ENCODE measurements at places on chromosomes 1 and 21.

DNA sequence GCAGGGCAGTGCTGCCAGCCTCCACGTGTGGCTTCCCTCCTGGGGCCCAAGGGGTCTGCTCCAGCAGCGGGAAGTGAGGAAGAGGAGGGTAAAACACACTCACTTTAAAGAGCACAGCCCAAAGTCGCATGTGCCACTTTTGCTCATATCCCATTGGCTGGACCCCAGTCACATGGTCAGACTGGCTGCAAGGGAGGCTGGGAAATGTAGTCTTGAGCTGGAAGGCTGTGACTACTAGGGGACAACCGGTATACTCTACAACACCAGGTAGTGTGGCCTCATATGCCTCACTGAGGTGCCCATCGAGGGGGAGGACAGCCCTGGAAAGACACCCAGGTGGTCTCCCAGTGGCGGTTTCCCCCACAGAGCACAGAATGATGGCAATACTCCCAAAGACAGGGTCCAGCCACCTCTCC lies 45.2 kb downstream of the CAMK2N1 start:
- ATAC-seq, result peak; percentile 60

GRCh38 chr1:32791881-32792280 lies 25.3 kb downstream of the YARS1 start:
- ATAC-seq, result peak; percentile 72

GRCh38 chr1:112383759-112384370 lies 12.1 kb upstream of the CTTNBP2NL start:
- ATAC-seq, result no peak

DNA sequence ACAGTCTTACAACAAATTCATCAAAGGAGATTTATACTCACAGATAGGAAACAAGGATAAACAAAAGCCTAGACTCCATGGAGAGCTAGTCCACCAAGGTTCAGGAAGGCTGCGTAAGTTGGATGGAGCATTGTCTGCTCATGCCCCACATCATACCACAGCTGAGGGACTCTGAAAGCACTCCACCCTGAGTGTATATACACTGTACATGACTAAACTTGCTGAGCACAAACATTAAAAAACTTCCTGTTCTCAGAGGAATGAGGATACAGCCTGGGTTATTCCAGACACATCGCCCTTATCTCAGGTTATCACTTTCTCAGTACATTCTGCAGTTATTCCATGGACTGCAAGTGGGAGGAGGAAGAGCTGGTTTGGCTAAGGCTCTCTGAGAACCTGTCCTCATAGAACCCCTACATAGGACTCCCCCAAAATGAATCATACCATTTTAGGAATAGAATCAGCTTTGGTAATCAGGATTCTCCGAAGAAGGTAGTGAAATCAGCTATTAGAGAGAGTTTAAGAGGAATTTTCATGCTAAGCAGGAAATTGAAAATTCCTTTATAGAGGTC lies 58.0 kb upstream of the PRMT6 start:
- peak; percentile 95 for ATAC-seq

DNA sequence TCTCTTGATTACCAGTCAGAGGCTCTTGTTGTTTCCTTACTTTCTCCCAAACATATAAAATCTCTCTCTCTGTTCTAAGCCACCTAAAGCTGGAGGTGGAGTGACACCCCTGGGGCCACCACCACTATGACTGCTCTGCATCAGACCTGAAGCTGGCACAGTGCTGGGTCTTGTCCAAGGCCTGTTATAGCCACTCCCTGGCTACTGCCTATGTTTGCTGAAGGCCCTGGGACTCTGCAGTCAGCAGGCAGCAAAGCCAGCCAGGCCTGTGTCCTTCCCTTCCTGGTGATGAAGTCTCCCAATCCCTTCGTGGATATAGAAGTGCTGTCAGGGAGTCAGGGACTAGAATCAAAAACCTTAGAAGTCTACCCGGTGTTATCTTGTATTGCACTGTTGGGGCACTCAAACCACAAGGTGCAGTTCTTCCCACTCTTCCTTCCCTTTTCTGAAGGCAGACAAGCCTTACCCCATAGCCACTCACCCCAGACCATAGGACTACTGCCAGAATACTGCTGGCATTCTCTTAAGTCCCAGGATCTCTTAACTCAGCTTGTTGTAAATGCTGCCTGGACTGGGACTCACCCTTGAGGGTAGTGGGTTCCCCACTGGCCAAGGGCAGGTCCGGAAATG lies 103.1 kb downstream of the RPS6KC1 start:
- peak; percentile 45 for ATAC-seq

- ATAC-seq, result no peak
Measured at GRCh38 chr1:113898241-113898814, 6.3 kb downstream of the AP4B1 start.

DNA sequence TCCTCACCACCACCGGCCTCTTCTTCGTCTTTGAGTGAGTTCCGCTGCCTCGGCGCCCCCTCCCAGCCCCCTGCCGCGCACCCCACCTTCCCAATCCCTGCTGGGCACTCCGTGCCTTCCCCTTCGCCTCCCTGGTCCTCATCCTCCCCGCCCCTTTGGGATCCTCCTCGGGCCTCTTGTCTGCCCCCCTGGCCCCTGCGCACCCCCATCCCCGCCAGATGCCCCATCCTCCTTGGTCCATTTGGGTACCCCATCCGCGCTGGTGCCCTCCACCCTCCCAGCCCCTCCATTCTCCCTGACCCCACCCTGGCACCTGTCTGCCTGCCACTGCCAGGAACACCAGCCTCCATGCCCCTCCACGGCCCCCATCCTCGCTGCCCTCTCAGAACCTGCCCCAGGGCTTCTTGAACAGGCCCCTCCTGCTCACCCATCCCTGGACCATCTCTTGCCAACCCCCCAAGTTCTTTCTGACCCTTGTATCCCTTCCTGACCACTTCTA lies 667 bp downstream of the ZDHHC18 start:
- ATAC-seq, result peak; percentile 1

DNA sequence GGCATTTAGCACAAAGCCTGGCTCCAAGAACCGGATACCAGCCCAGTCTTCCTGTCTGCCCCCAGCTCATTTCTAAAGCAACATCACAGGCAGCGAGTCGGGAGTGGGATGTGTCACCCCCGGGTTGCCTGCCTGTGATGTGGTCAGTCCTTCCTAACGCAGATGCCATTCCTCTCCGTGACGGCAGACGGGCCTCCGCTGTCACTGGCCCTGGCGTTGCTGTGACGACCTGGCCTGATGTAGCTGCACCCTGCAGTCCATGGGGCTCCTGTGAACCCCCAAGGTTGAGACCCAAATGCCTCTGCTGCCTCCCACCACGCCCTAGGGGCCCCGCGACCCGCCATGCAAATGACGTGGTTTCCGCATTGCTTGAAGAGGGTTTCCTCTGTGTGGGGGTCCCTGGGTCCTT lies 12.3 kb downstream of the TNFRSF1B start:
- ATAC-seq, result peak; percentile 39

DNA sequence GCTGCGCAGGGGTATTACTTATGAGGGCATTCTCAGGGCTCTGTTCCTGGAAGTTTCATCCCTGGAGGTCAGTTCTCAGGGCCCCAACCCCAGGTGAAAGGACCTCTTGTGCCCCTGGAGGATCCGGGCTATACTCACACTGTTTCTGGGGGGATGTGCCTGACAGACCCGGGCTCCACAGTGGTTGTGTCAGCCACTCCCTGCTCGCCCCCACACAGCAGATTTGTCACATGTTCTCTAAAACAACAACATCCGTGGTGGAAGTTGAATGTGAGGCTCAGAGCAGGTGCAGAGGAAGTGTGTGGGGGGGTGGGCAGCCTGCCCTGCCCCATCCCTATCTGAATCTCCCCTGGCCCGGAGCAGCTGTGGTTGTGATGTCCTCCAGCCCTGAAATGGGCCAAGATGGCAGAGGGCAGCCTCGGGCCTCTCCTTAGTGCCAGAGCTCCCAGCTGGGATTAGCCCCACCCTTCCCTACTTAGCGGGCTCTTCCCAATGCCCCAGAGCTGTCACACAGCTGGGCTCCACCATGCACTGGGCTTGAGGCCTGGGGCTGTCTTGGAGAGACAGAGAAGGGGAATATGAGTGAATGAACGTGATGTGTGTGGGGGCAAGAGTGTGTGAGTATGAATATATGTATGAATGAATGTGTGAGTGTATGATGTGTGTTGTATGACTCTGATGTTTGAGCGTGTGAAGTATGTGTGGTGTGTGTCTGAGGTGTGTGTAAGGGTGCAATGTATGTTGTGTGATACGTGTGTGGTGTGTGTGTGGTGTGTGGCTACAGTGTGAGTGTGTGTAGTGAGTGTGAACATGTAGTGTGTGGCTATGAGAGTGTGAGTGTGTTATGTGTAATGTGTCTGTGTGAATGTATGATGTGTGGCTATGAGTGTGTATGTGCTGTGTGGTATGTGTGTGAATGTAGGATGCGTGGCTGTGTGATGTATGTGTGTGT lies 1.5 kb upstream of the FCMR start:
- ATAC-seq, result peak; percentile 60

DNA sequence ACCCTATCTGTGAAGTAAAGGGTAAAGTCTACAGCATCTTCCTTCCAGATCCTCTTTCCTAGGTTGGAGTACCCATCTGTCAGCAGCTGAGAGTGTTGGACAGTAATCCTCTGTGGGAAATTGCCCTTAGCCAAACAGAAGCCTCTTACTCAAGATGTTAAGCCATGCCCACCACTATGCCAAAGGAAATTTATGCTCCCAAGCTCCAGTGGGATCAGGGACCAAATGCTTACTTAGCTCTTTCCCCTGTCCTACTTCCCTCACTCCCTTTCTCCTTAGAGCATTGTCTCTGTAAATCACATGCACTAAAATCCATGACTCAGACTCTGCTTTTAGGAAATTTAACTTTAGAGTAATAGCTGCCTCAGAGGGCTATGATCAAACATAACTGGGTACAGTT lies 254.0 kb downstream of the BRINP2 start:
- ATAC-seq, result no peak

DNA sequence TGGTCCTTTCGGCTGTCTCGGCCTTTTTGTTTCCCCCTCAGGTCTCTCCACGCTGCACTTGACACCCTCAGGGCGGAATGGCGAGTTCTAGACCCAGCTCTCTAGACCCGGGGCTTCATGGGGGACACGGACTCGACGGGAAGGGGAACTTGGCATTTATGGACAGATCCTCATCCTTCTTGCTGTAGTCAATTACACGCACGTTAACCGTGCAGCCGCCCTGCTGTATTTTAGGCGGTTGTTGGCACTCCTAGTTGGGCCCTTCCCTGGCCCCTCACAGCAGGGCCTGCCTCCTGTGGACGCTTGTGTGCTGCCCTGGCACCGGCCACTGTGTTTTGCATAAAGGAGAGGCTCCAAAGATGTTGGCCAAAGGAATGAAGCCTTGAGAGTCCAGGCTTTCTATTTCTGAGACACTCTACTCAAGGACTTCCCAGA lies 558 bp upstream of the BTG3 start:
- ATAC-seq, result peak; percentile 3

- ATAC-seq, result no peak
Measured at GRCh38 chr1:170460414-170461155, 71.4 kb upstream of the GORAB start.

DNA sequence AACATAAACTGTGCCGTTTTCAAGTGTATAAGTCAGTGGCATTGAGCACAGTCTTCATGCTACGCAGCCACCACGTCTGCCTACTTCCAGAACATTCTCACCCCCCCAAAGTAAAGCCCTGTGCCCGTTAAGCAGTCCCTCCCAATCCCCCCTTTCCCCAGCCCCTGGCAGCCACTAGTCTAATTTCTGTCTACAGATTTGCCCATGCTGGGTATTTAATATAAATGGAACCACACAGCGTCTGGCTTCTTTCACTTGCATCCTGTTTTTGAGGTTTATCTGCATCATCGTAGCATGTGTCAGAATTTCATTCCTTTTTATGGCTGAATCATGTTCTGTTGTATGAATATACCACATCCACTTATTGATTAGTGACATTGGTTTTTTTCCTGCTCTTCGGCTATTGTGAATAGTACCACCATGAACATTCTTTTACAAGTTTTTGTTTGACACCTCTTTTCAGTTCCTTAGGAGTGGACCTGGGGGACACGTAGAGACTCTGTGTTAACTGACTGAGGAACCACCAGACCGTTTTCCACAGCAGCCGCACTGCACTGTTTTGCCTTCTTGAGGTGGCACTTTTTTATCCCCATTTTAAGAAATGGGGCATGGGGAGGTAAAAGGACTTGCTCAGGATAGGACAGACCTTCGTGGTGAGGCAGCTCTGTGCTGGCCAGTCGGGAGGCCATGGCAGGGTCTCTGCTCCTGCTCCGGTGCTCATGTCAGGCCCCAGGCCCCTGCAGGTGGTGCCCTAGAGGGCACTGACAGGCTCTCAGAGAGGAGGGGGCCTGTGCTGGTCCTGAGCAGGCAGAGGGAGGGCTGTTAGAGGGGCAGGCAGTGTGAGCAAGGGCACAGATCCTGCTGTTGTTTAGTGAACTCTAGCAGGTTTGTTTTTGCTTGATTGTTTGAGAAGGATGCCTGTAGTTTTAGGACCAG lies 123.8 kb downstream of the PCBP3 start:
- ATAC-seq, result no peak

GRCh38 chr21:29242201-29242600 lies 56.5 kb upstream of the BACH1 start:
- no peak for ATAC-seq

DNA sequence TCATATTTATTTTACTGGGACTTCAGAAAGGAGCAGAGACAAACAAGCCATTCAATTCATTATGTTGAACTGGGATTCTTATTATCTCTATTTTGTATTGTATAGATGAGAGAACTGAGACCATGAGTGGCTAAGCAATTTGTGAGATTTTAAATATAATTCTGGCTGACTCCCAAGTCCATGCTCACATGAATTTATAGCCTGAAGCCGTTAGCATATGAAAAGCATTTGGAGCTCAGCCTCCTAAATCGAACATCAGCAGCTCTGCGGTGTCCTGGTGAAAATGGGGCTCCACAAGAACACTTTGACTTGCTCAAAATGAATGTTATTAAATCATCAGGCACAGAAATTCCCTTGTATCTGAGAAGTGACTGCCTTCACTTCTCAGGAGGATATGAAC lies 96.8 kb upstream of the DPT start:
- no peak for ATAC-seq

DNA sequence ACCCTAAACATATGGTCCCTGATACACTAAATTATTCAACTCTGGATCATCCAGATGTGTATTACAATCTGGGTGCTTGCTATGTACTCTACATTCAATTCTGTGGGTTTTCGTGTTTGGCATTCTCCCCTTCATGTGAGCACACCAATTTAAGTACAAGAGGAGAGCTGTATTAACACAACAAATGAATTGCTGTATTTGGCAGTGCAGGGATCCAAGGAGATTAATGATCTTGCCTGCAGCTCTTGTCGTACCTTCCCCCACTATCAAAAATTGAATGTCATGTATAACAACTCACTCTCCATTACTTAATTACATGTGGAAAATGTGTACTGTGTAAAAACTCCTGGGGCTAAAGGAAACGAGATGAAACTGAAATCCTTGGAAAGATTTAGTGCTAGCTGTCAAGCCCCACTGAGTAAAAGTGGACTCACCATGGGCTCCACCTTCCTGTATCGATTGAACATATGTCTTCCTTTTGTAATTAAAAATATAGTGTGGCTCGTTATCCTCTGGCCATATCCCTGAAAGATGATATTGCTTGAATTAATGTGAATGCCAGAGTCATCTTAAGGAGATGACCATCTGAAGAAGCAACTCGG lies 172.2 kb upstream of the L1TD1 start:
- ATAC-seq, result no peak

GRCh38 chr1:31181515-31182343 lies 58.0 kb downstream of the NKAIN1 start:
- peak; percentile 57 for ATAC-seq

Data from esophagus mucosa (tissue), 1 donor.